ENCODE measurements at places on chromosomes 3 and 15.

- no peak for DNase-seq
These were observed 660.9 kb upstream of the NAALADL2 start for GRCh38 chr3:174198199-174198598.

DNA sequence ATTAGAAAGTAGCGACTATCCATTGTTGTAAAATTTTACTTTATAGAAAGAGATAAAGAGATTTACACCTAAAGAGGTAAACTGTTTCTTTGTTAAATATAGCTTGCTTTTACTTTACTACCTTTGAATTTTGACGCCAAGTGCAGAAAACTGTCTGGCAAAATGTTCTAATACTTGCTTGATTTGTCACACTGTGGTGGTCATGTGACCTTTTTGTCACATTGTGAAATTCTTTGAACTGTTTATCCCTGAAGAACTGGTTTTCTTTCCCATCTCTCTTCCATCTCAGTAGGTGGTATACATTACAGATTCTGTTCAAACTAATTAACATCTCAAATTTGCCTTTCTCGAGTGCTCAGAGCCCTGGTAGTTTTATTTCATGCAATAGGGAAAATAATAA is 327.4 kb downstream of the NAALADL2 start:
- DNase-seq = no peak

DNA sequence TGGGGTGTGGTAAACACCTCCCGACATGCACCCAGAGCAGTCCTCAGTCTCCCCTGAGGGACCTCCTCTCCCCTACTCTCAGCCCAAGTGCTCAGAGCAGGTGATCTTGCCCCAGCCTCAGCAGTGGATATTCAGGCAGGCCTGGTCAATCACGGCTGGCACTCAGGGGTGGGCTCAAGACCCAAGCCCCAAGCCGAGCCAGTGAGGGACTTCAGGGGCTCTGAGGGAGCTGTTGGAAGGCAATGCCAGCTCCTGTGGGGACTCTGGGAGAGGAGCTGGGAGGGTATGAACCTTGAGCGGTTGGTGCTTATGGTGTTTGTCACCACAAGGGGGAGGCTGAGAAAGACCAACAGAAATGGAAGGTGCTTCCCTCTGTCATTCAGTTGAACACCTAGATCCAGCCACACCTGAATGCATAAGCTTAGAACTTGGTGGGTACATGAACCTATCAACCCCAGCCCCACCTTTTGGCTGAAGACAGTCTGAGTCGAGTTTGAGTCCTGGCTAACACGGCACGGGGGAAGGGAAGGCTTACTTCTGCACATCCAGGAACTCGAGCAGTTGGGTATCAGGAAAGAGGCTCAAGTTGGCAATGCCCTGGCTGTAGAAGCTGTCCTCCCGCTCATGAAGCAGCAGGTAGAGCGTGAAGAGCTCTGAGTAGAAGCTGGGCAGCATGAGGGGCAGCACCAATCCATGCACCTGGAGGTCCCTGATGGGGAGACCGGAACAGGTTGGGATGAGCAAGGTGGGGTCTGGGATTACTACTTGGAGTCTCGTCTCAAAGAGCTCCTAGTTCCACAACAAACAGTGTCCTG is 19.2 kb downstream of the ALS2CL start:
- DNase-seq = no peak

DNA sequence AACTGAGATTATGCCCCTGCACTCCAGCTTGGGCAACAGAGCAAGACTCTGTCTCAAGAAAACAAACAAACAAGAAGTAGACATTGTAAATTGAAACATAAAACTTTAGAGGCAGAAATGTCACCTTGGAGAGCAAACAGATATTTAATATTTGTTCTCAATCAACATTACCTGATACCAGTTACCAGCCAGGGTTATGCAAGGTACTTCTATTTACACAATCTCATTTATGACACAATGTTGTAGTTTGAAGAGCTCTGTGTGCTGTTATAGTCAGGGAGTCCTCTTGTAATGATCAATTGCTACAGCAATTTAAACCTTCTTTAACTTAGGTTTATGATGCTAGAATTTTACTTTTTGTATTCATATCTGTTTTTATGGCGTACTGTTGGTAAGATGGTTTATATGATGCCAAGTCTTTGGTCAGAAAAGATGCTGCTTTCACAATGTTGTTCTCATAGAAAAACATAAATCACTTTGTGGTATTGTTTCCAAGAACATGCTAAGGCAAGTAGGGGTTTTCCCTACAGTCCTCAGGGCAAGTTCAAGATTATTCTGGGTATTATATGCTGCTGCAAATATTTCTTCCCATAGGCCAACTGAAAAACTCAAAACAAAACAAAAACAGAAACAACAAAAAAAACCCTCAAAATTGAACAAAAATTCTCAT is 173.5 kb downstream of the TNIK start:
- DNase-seq = no peak

DNA sequence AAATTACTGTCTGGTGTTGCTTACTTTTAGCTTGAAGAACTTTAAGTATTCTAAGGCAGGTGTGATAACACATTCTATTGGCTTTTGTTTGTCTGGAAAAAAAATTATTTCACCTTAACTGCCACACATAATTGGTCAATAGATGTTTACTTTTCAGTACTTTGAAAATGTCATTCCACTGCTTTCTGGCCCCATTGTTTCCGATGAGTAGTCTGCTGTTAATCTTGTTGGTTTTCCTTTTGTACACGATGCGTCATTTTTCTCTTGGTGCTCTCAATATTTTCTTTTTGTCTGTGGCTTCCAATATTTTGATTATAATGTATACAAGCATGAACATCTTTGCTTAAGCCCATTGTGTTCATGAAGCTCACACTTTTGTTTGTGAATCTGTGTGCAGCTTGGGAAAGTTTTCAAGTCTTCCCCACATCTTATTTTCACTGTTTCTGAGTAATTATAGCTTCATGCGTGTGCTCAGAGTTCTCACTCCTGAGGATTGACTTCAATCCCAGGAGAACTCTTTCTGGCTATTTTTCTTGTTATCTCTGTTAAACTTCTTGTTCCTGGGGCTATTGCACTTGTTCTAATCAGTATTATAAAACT is 664.7 kb downstream of the IGSF11 start:
- no peak for DNase-seq

DNA sequence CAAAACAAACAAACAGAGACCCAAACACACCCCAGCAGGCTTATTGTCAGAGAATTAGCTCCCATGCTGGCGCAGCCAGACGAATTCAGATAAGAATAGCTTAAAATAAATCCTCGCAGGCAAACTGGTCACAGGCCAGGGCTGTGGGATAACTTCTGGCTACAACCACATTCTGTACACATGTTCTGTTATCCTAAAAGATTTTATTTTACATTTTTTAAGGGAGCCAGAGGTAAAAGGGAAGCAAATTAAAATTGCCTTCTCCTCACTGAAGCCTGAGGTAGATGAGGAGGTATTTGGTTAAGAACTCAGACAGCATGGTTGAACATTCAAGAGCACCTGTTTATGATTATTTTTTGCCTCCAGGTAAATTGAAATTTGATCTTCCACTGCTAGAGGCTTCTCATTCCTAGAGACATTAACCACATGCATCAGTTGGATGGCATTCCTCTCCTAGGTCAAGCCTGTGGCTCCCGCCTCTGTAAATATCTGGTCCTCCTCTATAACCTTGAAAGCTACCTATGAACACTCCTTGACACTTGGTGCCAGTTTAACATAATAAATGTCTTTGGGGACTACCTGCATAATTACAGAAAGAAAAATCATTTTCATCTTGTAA is 190.3 kb downstream of the SATB1 start:
- no peak for DNase-seq

DNA sequence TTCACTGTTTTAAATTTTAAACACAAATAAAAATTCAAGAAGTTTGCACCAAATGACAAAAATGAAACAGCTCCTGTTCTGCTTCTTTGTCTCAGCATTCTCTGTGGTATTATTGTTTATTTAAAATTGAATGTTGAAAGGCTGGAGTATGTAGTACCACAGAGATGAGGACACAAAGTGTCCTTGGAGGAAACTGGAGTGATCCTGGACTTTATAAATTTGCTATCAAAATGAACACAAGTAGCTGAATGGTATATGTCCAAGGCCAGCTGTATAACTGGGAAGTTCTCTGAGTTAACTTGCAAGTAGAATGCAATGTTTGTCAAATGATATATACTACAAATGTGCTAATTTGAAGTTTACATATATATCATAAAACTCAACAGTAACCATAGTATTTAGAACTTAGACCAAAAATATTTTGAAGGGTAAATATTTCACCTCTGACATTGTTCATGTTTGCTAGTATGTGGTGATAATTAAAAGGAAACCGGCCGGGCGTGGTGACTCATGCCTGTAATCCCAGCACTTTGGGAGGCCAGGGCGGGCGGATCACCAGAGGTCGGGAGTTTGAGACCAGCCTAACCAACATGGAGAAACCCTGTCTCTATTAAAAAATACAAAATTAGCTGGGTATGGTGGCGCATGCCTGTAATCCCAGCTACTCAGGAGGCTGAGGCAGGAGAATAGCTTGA is 12.3 kb downstream of the BTLA start:
- DNase-seq = no peak

GRCh38 chr3:123498761-123499160 is 49.9 kb upstream of the ADCY5 start:
- DNase-seq = no peak

- no peak for DNase-seq
These were observed 63.3 kb upstream of the IMPG2 start for GRCh38 chr3:101383656-101384055.

GRCh38 chr3:14452740-14453710 is 50.6 kb downstream of the SLC6A6 start:
- DNase-seq = peak; percentile 97

DNA sequence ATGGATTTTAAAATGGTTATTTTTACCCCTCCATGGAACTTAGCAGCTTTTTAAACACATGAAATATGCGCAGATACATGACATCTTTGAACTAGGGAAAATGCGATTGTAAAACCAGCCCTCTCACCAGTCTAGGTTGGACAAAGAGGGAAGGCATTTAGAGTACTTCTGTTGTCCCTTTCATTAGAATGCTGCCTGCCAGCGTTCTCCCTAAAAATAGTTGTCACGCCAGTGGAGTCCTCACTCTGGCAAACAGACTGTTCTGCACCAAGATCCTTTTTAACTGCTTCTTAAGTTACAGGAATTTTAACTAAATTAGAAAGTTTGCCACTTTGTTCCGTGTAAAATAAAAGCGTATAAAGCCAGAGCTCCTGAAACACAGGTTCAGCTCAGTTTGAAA is 295.3 kb downstream of the VPS13C start:
- DNase-seq = no peak

DNA sequence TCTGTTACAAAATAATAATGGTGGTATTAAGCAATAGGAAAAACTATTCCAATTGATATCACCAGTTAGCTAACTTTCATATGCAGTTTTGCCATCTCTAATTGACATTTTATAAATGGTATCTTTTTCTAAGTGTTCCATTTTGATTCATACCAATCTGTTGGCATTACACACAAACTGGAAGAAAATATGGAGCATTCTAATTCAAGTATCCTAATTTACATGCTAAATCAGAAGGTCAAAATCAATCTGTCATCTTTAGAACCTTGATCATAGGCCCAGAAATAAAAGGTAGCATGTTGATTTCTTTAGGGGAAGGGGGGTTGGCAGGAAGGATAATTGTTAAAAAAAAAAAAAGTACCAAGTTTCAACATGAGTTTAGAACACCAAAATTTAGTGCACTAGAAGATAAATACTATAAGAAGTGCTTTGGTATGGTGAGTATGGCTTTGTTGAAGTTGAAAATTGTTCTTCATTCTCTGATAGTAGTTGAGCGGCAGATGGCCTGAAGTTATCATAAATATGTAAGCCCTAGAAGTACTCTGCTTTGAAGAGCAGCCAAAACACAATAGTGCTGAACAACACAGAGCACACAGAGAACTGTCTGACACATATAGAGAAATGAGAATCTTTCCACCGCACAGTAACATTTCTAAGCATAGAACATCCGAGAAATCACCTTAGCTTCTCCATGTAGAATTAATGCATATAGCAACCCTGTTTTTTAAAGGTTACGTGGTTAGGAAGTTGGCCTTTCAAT is 130.1 kb downstream of the TAFA4 start:
- DNase-seq = no peak

GRCh38 chr3:192482809-192483208 is 244.5 kb downstream of the FGF12 start:
- no peak for DNase-seq

DNA sequence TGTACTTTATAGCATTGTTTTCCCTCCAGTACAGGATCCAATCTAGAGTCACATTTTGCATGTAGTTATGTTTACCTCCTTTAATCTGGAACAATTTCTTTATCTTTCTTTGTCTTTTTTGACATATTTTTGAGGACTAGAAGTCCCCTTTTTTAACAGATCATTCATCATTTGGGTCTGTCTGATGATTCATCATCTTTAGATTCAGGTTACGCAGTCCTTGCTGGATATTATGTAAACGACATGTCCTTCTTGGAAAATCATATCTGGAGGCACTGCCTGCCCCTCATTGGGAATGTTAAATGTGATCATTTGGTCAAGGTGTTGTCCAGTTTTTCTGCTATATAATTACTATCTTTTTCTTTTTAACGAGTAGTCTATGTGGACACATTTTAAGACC is 18.3 kb downstream of the TGM4 start:
- no peak for DNase-seq

- DNase-seq = no peak
These were observed 7.2 kb downstream of the APBA2 start for GRCh38 chr15:28892789-28893610.

DNA sequence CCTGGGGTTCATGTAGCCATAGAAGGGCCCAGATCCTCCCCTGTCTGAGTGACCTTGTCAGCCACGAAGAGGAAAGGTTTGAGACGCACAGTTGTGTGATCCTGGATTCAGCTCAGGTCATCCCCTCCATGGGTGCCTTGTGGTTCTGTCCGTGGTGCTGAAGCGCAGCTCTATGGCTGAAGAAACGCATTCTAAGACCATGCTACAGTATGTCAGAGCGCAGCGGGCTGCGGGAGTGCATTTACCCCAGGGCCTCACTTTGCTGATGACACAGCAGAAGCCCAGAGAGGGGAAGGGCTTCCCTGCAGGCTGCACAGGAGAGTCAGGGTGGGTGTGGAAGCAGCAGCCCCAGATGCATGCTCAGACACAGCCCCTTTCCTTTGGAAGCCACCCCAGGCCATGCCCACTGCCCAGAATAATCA is 68.8 kb upstream of the IQSEC1 start:
- peak; percentile 10 for DNase-seq

DNA sequence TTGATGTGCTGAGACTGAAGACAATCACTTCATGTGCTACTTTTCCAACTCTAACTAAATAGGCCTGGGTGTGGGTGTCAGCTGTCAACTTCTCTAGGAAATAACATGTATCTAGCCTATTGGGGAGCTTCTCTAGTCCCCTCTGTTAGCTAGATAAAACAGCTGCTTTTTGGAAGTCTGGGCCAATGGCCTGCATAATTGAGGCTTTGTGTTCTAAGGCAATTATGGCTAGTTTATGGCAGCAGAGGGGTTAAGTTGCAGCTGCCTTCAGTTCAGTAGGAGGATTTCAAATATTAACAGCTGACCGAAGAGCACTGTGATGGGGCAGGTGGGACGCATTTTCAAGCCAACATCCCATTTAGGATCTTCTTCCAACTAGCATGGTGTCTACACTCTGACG is 6.4 kb downstream of the COL8A1 start:
- no peak for DNase-seq

Data from tibial artery (tissue), 4 donors.